ENCODE measurements at places on chromosomes 3 and 15.

- peak; percentile 84 for DNase-seq
These were observed 332.4 kb upstream of the TLE3 start for GRCh38 chr15:70430069-70430468.

DNA sequence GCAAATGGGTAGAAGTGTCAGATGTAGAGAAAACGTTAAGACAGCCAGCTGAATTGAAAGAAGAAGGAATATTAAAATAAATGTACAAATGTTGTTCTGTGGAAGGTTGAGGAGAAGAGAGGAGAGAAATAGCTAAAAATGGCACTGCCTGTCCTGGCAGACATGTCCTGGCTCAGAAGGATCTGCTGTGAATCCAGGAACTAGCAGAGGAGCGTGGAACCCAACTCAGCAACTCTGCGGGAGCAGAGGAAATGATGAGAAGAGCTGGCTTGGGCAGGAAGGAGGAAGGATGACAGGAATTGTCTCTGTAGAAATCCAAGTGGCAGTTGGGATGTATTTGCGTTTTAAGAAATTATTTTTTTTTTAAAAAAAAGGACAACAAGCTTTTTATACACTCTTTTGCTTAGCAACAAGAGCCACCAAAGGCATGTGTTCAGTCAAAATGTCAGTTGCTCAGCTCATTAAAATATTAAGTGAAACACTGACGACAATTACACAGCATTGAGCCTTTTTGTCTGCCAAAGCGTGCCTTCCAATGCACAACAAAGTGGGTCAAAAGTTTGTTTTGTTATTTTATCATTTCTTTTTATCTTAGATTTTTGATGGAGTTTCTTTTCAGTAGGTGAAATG is 16.1 kb downstream of the NANOGP8 start:
- DNase-seq = no peak

DNA sequence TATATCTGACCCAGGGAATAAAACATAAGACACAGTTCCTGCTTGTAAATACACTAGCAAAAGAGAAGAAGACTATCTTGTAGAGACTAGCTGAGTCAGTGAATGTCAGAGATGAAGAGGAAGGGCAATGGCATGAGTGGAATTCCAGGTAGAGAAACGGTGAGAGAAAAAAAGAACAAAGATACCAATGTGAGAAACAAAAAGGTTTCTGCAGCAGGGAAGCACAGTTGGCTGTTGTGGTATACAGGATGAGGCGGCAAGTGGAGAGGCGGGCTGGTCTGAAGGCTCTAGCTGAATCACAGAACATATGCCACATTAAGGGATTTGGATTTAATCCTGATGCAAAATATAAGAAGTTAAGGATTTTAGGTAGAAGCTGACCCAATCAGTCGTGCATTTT is 17.1 kb upstream of the TASOR start:
- no peak for DNase-seq

DNA sequence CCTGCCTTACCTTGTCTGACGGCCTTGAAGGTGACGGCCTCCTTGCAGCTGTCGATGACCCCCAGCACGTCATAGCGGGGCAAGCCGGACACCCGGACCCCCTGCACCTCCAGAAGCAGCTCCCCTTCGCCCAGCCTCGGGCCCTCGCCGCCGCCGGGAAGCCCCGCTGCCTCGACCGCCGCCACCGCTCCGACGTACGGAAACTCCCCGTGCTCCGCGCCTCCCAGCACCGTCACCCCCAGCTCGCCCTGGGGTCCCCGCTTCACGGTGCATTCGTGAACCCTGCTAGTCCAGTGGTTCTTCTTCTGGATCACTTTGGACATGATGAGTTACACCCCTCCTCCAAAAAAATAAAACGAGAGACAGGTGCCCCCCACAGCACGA is 740 bp downstream of the MAGI1 start:
- DNase-seq = no peak

GRCh38 chr3:39287216-39288164 is 7.7 kb upstream of the CX3CR1 start:
- peak; percentile 11 for DNase-seq

DNA sequence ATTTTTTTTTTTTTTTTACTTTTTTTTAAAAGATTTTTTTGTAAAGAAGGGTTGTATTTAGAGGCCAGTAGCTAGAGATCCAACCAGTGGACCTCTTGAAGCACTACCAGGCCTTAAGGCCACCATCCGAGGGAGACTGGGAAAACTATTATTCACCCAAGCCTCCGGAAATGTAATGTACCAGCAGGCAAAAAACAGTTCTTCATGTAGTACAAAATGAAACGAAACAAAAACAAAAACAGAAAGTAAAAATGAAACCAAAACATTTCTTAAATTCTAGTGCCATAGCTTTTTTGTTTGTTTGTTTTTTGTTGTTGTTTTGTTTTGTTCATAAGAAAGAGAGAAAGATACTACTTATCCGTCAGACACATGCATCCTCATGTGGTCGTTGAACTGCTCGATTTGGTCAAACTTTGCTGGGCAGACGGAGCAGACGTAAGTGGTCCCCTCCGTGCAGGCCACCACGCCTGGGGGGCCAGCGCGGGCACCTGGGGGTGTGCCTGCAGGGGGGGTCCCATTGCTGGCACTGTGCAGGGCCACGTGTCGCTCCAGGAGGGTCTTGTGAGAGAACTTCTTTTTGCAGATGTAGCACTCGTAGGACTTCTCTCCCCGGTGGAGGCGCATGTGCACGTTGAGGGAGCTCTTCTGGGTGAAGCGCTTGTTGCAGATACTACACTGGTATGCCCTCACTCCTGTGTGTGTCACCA is 45.0 kb downstream of the TIGIT start:
- no peak for DNase-seq

DNA sequence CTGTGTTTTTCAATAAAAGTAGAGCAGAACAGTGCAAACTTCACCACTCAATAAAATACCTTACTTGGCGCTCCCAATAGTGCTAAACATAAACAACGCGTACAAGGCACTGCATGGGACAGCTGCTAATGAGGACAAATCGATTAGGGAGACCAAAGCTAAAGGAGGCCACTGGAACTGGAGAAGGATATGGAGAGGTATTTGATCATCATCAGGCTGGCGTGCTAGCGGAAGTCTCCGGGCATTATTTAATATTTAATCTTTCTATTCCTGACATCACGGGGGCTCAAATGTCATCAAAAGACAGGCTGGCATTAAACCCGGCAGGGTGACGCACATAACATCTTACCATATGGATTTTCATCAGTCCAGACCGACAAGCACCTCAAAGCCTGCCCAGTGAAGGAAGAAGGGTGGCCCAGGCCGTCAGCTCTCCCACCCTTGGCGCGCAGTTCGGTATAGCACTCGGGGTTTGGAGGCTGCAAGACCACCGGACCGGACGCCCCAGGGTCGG is 604 bp downstream of the CCPG1 start:
- DNase-seq = peak; percentile 32

DNA sequence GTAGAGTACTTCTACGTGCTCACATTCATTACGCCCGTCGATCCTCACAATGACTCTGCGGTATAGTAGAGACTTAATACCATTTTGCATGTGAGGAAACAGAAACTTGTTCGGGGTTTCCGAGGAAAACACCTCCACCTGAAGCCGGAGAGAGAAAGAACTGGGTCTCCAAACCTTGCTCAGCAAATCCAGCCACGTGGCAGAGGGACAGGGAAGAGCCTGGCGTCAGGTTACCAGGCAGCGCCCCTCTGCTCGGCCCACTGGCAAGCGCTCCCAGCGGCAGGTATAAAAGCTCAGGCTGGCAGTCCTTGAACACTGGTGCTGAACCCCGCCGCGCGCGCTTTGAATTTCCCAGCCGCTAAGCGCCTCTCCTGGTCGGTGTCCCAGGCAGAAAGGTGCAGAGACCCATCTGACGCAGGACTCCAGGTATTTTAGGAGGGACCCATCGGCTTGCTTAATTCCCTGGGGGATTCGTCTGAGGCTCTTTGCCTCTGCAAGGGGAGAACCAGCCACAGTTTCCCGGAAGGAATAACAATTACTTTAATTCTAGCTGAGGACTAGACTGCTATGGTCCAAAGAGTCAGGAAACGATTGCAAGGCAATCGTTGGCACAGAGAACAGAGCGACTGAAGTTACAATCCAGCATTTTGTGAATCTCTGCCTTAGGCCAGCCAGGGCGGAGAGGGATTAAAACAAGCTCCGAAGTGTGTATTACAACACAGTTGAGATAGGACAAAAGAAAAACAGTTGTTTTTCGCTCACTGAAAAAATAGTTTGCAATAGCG is at the start of gene C2CD4A:
Gene C2CD4A (plus strand): TSS at position 315 of the 785 bp plus-strand sequence. CDS start 637 bp downstream, outside the sequence.
- peak; percentile 53 for DNase-seq

DNA sequence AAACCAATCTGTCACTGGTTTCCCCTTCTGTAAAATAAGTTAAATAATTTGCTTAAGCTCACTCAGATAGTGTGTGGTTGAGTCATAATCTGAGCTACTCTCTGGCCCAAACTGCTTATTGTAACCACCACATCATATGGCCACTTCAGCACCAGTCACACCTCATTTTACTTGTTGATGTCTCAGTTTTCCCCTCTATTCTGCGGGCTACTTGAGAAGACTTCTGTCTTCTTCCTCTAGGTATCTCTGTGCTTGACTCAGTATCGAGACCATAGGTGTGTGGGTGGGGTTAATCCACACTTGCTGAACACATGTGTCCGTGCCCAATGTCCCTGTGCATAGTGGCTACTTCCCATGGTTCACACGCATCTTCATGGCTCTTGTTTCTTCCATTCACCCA is 32.9 kb downstream of the CRYGS start:
- no peak for DNase-seq

DNA sequence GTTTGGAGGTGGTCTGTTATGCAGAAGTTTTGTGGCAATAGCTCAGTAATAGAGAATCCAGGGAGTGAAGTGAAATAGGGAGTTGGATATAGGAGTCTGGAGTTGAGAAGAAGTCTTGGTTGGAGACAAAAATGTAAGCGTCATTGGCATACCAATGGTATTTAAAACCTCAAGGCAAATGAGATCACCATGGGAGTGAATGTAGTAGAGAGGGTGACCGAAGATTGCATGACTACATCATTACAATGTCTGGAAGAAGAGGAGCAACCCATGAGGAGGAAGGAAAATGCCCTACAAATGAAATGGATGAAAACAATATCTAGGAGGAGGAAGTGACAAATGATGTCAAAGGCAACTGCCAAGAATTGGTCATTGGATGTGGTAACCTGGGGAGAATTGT is 54.4 kb downstream of the CNTN4 start:
- no peak for DNase-seq

- no peak for DNase-seq
These were observed 120.8 kb upstream of the MEIS2 start for GRCh38 chr15:37220949-37221670.

DNA sequence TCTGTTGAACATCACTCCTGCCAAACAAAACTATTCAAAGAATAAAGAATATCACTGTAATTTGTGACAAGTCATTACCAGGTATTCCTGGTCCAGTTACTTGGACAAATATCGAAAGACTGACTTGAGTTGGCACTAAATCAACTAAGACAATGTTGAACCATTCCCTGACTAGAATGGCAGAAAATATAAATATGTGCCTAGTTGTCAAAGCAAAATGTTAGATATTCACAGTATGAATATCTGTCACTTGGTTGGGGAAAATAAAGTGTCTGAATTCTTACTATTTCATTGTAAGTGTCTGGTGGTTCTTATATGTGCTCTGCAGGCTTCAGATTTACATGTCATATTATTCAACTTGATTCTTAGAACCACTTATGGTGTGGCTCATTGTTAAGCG is 470.2 kb downstream of the NAALADL2 start:
- no peak for DNase-seq

DNA sequence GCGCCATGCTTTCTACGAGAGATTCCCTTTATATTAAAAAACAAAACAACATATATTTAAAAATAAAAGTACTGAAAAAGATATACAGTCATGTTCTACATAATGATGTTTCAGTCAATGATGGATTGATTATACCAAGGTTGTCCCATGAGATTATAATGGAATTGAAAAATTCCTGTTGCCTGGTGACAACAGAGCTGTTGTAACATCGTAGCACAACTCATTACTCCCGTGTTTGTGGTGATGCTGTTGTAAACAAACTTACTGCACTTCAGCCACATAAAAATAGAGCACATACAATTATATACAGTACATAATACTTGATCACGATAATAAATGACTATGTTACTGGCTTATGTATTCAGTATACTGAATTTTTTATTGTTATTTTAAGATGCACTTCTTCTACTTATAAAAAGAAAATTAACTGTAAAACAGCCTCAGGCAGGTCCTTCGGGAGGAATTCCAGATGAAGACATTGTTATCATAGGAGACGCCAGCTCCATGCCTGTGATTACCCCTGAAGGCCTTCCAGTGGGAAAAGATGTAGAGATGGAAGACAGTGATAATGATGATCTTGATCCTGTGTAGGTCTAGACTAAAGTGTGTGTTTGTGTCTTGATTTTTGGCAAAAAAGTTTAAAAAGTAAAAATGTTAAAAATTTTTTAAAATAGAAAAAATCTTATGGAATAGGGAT is 11.7 kb downstream of the CCR1 start:
- DNase-seq = no peak

DNA sequence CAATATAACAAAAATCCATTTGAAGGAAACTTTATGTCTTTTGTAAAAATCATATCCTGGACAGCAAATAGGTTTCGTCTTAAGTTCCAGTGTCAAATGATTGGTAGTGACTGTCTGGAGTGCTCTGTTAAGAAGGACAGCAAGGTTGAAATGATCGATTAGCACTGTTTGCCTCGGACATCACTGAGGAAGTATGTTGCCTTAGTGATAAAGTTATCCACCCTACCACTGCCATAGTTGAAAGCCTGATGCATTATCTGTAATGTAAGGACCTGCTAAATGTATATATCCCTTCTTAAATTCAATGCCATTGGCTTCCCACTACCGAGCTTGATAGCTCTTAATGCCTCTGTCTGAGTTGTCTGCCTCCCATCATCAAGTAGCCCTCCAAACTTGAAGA is 70.0 kb downstream of the CFAP20DC start:
- DNase-seq = no peak

DNA sequence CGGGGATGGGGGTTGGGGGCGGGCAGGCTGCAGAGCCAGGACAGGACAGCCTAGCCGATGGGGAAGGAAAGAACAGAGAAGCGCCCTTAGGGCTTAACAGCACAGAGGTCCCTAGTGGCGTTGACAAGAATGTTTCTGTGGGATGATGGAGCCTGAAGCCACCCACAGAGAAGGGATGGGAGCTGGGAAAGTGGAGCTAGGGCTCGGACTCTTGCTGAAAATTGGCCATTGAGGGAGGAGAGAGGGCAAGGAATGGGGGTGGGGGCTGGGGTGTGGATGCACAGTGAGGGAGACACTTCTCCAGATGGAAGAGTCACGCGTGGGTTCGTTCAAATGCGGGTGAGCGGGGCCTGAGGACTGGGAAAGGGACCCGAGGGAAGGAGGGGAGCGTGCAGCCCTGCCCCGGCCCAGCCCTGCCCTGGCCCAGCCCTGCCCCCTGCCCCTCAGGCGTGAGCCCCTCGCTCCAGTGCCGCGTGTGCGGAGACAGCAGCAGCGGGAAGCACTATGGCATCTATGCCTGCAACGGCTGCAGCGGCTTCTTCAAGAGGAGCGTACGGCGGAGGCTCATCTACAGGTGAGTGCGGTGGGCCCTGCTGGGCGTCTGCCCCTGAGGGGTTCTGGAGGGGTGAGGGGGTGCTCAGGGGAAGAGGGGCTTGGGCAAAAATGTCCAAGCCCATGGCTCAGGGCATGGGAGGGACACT is 832 bp downstream of the NR2E3 start:
- DNase-seq = no peak
